ENCODE measurements at places on chromosomes 16 and 17.

DNA sequence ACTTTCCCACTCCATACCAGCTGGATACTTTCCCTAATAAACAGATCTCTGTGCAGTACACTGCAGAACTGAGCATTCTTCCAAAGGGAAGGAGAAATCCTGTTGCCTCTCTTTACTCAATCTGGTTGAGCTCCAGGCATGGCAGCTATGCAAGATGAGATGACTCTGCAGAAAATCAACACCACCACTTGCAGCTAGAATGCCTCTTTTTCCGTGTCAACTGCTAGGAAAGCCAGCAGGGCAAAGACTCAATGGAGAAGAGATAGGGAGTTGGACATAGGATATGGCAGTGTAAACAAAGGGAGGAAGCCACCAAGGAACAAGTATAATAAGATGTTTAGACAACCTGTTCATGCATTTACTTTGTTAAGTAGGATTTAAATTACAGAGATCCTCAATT lies 40.4 kb upstream of the CORO6 start:
- no peak for DNase-seq

DNA sequence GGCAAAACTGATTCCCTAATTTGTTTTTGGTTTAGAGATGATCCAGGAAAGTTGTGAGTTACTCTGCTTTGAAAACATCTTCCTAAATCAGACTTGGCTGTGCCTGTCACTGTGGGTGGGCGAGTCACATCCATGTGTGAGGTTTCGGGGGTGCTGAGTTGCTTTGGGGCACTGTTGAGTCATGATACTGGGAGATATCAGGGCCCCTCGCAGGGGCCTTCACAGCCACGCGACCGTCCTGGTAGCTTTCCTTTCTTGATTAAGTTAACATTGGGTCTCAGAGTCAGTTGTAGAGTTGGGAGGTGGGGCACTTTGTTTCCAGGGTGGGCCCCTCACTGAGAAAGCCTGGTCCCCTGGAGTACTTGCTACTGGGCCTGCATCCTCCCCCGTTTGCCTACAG lies 58.3 kb upstream of the LGALS9 start:
- no peak for DNase-seq

GRCh38 chr16:78607465-78607864 lies 508.0 kb downstream of the WWOX start:
- no peak for DNase-seq

DNA sequence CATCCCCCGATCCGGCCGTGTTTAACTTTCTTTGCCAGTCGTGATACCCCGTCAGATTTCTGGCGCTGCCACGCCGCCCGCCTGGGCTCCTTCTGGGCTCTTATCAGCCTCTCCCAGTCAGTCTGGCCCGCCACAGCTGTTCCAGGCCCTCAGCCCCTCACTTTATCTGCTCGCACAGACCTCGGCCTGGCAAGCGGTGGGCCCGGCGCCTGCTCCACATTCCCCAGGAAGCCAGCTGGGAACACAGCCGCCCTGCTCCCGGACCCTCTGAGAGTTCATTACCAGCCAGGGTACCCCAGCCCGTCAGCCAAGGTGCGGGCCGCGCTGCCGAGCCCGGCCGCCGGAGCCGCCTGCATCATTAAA lies 157.5 kb downstream of the ZNF423 start:
- DNase-seq = no peak

DNA sequence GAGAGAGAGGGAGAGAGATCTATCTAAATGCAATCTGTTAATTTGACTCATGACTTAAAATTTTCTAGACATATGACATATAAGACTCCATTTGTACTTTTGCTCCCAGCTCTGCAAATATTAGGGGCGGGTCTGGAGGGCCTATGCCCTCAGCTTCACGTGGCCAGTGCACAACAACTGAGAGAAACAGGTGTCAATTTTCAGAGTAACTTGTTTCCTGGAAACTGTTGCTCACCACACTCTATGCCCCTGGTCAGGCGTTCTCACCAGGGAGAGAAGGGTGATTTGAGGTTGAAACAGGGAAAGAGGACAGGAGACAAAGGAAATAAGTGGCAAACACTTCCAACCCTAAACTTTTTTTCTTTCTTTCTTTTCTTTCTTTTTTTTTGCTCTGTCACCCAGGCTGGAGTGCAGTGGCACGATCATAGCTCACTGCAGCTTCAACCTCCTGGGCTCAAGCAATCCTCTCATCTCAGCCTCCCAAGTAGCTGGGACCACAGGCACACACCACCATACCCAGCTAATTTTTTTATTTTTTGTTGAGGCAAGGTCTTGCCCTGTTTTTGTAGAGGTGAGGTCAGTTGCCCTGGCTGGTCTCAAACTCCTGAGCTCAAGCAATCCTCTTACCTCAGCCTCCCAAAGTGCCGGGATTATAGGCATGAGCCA lies 270.0 kb downstream of the SLC39A11 start:
- DNase-seq = no peak

Data from NCI-H1694 treated with DMSO at 0.1 percent for 48 hours (cell line).